ENCODE measurements at places on chromosomes 1 and 21.

GRCh38 chr1:221510793-221511503, 230.9 kb downstream of the DUSP10 start:
- DNase-seq = no peak

- peak; percentile 46 for DNase-seq
Measured at GRCh38 chr1:24503059-24503751, 569 bp downstream of the RCAN3 start.

- peak; percentile 50 for DNase-seq
Measured at GRCh38 chr21:45405819-45406762, 1.1 kb downstream of the COL18A1 start.

DNA sequence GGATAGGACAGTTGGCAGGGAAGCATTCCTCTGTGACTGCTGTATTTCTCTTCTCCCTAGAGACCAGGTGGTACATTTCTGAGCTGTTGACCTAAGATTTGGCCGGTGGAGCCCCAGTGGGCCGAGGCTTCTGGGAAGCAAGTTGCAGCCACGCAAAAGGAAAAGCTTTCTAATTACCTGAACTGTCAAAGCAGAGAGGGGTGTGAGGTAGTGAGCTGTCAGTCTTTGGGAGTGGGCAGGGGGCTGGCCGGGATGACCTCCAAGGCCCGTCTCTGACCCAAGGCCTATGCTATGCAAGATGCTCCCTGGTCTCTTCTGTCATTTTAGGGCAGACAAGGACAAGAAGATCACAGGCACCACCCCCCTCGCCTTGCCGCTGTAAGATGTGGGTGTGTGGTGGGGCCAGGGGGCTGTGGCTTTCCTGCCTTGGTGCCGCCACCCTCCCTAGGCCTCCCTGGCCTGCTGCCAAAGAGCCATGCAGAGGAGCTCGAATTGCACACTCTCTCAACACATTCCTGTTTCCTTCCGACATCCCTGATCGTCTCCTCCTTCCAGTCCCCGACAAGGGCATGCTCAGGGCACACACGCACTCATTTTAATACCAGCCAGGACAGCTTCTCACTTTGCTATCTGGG, 7.7 kb downstream of the PADI1 start:
- peak; percentile 78 for DNase-seq

DNA sequence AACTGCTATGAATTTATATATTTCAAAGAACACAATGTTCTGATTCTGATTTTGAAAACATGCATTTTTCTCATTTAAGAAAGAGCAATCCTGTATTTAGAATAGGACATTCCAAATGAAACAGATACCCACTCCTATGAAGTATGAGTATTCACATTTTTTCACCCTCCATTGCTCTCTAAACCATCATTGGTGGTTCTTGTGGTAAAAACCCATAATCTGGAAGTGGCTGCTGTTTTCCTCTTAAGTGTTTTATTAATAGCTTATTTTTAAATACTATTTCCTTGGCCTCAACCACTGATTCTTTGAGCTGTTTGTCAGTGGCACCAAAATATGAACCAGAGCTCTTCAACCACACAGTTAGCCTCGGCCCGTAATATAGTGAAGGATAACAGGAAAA, 60.0 kb upstream of the ADAM30 start:
- no peak for DNase-seq

DNA sequence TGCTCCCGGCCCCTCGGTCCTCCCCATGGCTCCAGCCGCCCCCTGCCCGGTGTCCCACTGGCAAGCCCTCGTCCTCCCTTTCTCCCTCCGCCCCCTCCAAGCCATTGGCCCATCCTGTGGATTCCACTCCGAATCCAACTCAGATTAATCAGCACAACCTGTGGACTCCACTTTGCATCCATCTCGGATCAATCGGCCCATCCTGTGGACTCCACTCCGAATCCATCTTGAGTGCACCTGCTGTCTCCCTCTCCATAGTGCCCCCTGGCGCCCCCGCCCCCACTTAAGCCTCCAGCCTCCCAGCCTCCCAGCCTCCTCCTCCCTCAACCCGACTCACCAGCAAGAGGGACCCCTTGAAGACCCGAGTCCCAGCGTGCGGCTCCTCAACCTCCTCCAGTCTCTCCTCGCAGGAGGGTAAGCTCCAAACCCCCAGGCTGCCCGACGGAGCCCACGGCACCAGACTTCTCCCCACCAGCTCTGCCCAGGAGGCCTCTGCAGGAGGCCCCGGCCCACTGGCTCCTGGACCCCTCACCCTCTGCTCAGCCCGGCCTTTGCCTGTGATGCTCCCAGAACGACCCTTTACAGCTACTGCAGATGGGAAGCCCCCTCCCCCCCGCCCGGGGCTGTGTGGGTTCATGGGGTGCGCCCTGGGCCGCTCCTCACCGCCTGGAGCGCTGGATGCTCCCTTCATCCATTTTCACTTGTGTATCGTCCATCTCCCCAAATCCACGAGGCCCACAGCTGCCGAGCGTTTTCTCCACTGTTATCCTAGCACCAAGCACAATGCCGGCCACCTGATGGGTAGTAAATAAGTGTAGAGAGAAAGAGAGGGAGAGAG, 40.6 kb upstream of the TSPEAR start:
- no peak for DNase-seq

DNA sequence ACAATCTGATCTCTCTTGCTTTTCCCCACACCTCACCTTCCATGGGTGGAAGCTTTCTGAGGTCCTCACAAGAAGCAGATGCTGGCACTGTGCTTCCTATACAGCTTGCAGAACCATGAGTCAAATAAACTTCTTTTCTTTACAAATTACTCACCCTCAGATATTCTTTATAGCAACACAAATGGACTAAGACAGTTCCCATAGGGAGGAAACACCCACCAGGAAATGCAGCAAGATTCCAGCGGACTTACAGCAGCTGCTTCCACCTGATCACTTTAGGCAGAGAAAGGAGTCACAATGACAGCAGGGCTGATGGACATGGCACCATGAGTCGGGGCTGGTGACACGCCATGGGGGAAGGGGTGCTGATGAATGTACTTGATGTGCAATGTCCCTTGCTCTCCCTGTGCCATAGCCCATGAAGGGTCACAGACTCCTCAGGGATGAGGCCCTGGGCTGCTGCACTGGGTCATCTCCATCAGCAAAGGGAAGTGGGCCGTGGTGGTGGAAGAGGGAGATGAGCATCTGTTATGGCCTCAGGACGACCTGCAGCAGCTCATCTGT, 53.9 kb downstream of the PRSS38 start:
- DNase-seq = no peak

- no peak for DNase-seq
Measured at GRCh38 chr1:227864882-227865281, 49.4 kb downstream of the PRSS38 start.

DNA sequence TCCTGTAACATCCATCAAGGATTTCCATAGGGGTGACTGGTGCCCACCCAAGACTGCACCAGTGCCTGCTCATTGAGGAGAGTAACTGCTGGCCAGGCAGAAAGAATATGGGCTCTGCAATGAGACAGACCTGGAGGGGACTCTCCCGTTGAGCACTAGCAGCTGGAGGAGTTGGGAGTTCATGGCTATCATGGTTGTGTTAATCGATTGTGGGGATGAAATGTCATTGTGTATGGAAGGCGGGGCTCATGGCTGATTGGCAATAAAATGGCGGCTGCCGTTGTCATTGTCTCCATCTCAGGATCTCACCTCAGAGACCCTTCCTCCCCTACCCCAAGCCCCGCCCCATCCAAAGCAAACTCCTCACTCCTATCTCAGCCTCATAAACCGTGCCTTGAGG, 3.9 kb downstream of the TMEM125 start:
- DNase-seq = no peak

DNA sequence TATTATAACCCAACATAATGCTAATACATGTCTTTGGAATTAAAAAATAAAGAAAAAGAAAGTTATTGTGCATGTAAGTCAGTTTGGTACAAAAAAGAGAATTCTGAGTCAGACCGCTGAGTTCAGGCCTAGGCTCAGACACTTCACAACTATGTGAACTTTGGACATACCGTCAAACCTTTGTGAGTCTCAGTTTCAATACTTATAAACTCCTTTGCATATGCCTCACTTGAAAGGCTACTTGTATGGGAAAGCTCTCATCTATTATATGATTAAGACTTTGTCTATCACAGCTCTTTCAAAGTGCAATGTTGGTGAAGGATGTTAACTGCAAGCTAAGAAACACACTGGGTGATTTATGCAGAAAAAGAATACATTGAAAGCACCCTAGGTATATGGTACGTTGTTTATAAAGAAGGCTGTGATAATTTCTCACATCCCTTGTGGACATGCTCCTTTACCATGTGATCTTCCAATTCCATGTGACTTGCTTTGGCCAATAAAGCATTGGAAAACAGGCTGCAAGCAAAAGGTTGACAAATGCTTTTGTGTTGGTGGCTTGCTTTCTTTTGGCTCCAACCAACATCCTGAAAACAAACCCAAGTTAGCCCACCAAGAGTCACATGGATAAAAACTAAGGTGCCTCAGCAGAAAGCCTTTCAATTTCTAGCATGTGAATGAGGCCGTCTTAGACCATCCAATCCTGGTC, 49.6 kb downstream of the INTS7 start:
- no peak for DNase-seq

GRCh38 chr1:145988773-145989172, 7.6 kb downstream of the TXNIP start:
- DNase-seq = no peak

DNA sequence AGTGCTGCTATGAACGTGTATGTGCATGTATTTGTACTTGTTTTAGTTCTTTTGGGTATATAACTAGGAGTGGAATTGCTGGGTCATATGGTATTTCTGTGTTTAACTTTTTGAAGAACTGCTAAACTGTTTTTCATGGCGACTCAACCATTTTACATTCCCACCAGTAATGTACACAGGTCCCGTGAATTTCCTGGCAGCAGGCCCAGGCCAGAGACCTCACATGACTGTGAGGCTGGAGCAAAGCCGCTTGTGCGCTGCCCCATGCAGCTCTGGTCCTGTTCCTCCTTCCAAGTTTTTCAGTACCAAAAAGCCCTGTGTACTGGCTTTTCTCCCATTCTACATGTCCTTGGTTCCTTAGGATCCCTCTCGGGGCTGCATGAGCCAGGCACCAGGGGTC, 29.6 kb downstream of the ACOT11 start:
- no peak for DNase-seq

DNA sequence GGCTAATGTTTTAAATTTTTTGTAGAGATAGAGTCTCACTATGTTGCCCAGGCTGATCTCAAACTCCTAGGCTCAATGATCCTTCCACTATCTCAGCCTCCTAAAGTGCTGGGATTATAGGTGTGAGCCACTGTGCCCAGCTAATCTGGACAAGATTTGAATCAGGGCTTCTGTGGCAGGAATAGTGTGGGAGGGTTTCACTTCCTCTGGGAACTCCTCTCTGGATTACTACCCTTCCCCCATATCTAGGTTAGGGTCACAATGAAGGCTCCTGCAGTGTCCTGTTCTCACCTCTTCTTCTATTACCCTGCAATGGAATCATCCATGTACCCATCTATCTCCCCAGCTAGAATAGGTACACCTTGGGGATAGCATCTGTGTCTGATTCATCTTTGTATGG, 133.6 kb upstream of the RAB4A start:
- no peak for DNase-seq

- DNase-seq = no peak
Measured at GRCh38 chr1:108000620-108001111, 35.7 kb upstream of the VAV3 start.

DNA sequence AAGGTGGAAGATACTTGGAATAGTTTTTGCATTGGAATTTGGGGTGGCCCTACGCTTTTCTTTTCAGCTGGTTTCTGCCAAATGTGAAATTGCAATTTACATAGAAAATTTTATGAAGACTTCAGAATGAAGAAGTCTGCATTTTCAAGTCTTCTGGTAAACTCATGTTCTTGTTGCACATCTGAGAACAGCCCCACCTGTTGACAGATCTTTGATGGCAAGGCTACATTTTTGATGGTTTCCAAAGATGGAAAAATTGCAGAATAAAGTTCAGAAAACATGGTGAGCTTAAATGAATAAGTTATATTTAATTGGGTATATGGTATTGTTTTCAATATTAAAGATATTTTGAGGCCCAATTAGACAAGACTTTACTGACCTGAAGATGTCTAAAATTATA, 25.4 kb downstream of the OLFM3 start:
- no peak for DNase-seq

DNA sequence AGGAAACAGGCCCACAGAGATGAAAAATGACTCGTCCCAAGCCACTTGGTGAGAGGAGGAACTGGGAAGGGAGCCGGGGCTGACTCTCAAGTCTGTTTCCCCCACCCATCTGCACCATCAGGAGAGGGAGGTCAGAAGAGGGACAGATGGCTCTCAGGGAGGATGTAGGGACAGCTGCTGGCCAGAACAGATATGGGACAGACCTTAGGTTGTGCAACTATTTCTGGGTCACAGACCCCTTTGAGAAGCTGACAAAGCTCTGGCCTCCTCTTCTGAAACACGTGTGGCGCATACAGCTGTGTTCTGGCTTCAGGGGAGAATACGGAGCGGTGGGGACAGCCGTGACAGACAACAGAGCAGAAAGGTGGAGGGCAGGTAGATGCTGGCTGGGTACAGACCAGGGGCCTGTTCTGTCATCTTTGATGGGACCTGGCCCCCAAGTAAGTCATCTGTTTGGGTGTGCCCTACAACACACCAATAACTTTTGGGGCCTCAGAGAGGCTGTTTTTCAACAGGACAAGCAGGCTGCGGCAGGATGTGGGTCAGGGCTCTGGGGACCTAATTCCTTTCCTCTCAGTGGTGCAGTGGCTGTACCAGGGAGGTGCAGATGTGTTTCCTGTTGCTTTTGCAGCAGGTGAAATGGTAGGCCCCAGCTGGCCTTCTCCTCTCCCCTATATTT, 7.3 kb downstream of the SH3BGRL3 start:
- peak; percentile 84 for DNase-seq

GRCh38 chr1:54768093-54768492, 3.8 kb upstream of the PARS2 start:
- peak; percentile 25 for DNase-seq

GRCh38 chr1:23791516-23792047, 637 bp downstream of the LYPLA2 start:
- DNase-seq = peak; percentile 53

DNA sequence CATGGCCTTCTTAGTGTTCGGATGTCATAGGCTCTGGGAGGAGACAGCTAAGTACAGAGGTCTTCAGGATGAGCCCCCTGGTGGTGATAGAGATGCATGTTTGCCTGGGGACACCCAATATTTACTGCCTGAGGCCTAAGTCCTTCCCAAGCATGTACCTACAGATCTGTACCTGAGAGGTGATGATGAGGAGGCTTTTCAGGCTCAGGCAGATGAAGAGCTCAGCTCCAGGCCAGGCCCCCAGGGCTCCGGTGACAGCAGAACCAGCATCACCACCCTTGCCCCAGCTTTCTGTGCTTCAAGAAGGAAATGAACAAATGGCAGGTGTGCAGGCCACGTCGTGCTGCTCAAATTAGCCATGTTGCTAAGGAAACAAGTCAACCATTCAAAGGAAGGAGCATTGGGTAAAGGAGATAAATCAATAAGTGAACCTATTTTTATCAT, 21.1 kb downstream of the CACNA1E start:
- peak; percentile 31 for DNase-seq

- no peak for DNase-seq
Measured at GRCh38 chr1:150981805-150982712, at the start of gene ANXA9. TSS of gene ANXA9 (plus strand) at chr1:150982292. CDS start at chr1:150983106, 814 bp downstream.

- DNase-seq = no peak
Measured at GRCh38 chr1:107473065-107473464, 332.2 kb downstream of the NTNG1 start.

- DNase-seq = no peak
Measured at GRCh38 chr1:97996880-97997279, 76.0 kb upstream of the DPYD start.

GRCh38 chr21:35401476-35401875, 352.4 kb upstream of the RUNX1 start:
- no peak for DNase-seq

Data from activated CD4-positive, alpha-beta T cell treated with anti-CD3 and anti-CD28 coated beads for 36 hours (primary cell).